ENCODE measurements at places on chromosomes 6 and 20.

GRCh38 chr6:90952176-90952575, 365.3 kb upstream of the MAP3K7 start:
- no peak for DNase-seq

DNA sequence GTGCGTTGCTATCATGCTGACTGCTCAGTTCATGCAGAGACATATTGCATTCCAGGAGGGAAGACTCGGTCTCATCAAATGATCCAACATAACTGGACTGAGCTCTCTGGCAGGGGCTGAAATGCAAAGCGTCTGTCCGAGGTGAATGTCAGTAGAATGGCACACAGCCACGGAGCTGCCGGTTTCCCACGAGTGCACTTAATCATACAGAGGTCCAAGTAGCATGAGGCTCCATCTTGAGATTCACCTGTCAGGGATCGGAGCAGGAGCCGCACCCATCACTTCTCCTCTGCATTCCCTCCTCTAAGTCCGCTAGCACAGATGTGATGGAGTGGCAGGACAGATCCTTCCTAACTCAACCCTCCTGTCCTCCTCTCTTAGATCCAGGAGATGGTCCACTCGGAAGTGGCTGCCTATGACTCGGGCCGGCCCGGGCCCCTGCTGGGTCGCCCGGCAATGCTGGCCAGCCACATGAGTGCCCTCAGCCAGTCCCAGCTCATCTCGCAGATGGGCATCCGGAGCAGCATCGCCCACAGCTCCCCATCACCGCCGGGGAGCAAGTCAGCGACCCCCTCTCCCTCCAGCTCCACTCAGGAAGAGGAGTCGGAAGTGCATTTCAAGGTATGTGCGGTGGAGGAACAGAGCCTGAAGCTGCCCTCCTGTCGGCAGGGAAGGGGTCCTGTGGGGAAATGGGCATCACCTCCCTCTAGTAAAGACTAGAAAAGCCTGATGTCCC, 135.9 kb downstream of the JPH2 start:
- DNase-seq: no peak

- no peak for DNase-seq
Measured at GRCh38 chr6:43747784-43748183, 22.2 kb upstream of the VEGFA start.

- no peak for DNase-seq
Measured at GRCh38 chr6:16762268-16762549, 949 bp upstream of the ATXN1 start.

GRCh38 chr6:43200541-43200940, 18.5 kb downstream of the CUL9 start:
- no peak for DNase-seq

GRCh38 chr6:110625883-110626282, 149.5 kb upstream of the SLC22A16 start:
- no peak for DNase-seq

GRCh38 chr6:126038234-126038633, 51.9 kb downstream of the TRMT11 start:
- no peak for DNase-seq

DNA sequence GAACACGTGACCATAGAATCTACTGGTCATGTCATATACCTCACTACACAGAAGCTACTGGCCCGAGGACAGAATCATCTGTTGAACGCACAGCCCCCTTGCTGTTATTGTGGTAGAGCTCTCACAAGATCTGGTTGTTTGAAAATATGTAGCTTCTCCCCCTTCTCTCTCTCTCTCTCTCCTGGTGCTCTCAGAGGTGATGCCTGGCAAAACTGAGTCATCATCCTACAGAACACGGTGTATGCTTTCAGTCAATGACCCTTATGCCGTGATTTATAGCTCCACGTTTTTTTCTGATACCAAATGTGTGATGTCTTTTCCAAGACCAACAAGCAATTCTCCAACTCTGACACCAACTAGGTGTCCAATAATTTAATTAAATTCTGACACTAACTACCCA, 13.0 kb upstream of the RBM24 start:
- no peak for DNase-seq

- DNase-seq: no peak
Measured at GRCh38 chr6:16969699-16970655, 131.9 kb upstream of the STMND1 start.

- DNase-seq: no peak
Measured at GRCh38 chr20:37251825-37252477, 9.7 kb downstream of the GHRH start.

GRCh38 chr6:119283979-119284545, 65.5 kb downstream of the MAN1A1 start:
- no peak for DNase-seq

- DNase-seq: no peak
Measured at GRCh38 chr20:4027590-4028265, 12.4 kb upstream of the RNF24 start.

DNA sequence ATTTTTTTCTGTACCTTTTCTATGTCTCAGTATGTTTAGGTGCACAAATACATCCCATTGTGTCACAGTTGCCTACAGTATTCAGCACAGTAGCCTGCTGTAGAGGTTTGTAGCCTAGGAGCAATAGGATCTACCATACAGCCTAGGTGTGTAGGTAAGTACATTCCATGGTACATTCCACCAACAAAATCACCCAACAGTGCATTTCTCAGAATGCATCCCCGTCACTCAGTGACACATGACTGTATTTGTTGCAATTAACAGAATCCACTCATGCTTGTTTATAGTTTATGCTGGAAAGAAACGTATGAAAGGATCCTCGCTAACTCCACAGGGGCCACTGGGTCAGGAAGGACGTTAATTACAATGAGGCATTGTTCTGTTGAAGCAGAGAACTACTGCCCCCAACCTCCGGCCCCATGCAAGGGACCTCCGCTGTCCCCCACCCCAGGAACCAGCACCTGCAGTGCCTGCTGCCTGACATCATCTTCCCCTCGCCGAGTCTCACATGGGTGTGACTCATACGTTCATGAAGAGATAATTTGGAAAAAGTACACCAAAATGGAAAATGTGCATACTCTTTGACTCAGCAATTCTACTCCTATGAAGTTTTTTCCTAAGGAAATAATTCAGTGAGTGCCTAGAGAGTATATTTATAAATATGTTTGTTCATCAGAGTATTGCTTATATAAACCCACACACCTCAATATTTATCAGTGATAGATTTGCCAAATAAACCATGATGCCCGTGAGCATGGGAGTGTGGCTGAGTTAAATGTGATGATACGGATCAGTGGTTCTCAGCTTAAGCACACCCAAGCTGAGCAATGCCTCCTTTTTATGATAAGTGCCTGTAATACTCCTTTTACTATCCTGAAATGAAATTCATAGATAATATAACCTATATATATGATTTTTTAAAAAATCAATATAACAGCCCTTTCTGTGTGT, 156.4 kb upstream of the ECI2 start:
- DNase-seq: no peak

- no peak for DNase-seq
Measured at GRCh38 chr20:17835934-17836300, 132.7 kb downstream of the SNX5 start.

DNA sequence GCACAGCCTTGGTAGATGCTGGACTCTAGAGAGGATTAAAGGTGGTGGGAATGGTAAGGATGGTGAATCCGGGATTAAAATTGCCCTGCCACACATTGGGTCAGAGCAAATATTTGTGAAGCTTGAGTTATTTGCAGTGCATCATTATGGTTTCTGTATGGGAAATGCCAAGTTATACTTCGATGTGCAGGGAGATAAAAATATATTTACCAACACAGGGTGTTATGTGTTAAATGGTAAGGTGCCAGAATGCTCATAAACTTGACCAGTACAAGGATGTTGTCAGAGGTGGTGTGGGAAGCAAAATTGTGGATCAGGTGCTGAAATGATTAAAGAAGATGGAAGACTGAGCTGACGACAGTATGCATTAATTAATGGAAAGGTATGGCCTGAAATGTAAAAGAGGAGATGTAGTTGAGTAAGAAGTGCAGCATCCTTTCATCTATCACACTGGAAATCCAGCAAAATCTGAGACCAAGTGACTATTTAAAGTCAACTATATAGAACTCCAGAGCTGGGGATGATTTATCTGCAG, 262.3 kb downstream of the ADGB start:
- DNase-seq: no peak

GRCh38 chr6:111252726-111253125, 165.4 kb downstream of the SLC16A10 start:
- DNase-seq: no peak

DNA sequence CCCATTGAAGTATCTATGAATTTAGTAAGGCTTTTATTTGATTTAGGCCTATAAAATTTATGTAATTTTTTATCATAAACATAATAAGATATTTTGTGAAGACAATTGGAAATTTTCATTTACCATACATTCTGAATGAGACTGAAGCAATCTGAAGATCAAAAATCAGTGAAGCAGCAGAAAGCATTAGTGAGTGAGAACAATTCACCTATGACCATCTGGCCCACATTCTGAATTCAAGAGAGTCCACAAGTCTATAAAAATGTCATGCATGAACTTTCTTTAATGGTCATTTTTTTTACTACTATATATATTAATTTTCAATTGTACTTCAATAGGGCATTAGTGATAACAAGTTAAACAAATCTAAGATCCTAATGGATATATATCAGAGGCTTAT, 1026.6 kb upstream of the MAP3K7 start:
- DNase-seq: no peak

DNA sequence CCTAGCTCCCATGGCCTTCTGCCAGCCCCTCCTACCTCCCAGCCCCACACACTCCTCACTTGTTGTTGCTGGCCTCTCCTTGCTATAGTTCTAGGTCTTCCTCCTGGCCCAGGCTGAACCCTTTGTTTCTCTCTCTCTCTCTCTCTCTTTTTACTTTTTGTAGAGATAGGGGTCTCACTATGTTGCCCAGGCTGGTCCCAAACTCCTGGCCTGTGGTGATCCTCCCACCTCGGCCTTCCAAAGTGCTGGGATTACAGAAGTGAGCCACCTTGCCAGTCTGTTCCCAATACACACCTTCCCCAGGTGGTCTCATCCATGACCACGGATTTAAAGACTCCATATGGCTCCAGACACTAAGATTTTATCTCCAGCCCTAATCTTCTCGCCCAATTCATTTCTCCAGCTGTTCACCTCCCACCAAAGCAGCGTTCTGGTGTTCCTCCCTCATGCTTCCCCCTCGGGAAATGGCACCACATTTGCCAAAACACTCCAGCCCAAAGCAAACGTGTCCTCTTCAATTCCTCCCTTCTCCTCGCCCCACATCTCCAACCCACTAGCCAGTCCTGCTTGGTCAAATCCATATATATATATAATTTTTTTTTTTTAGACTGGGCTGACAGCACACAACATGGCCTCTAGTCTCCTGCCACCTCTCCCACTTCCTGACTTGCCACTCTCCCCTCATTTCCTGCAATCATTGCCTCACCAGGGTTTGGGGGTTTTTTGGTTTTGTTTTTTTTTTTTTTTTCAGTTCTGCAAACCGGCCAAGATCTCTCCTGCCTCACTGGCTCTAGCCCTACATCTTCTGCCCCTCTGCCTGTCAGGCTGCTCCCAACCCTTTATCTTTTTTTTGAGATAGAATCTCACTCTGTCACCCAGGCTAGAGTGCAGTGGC, 104.4 kb downstream of the NCR2 start:
- no peak for DNase-seq

GRCh38 chr20:56117350-56117749, 112.0 kb upstream of the CBLN4 start:
- no peak for DNase-seq

DNA sequence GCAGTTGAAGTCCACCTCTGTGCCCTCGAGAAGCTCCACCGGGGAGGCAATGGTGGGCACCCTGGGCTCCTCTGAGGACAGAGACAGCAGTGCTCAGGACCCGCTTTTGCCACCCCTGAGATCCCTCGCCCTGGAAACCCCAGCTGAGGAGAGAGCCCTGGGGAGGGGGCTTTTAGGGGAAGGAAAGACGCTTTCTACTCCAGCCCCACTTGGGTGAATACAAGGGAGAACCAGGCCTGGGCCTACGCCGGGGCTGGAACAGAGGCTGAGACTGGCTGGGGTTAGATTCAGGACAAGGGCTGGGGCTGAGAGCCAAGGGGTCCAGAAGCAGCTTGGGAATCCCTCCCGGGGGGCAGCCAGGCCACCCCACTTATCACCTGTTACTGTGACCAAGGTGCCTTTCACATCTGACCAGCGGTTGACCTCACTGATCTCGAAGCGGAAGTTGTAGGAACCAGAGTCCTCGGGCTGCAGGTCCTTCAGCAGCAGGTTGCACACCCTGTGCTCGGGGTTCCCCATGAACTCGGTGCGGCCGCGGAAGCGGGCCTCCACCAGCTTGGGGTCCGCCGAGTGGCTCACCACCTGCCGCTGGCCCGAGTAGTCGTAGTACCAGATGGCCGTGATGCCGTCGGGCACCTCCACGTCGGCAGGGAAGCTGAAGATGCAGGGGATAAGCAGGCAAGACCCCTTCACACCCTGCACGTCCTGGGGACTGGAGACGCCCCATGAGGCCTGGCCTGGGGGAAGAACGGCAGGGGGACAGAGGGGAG, 6.2 kb downstream of the SIGLEC1 start:
- DNase-seq: no peak

DNA sequence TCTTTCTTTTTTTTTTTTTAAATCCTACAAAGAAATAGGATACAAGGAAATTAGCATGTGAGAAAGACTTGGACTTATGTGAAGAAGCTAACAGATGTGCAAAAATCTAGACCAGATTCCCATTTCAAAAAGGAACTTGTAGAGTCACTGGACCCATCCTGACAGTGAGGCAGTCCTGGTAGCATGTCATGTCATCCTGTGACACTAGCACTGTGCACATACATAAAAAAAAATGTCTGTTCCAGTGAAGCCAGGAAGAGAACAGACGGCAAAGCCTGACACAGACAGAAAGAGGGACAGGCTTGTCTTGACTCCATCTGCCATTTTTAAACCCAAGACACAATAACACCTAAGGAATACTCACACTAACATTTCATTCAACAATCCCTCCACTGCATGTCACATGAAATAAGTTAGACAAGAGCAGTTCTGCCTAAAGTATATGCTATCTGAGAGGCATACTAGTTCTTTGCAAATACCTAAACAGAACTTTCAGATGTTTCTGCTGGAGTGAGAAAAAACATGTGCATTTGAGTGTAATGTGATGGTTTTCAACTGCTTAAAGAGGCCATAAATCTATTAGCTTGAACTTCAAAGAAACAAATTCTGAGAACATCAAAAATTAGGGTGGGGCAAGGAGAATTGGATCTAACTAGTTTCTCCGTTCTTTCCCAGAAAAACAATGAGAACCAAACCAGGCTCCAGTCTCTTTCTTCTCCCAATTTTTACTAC, 159.6 kb downstream of the BACH2 start:
- DNase-seq: no peak

DNA sequence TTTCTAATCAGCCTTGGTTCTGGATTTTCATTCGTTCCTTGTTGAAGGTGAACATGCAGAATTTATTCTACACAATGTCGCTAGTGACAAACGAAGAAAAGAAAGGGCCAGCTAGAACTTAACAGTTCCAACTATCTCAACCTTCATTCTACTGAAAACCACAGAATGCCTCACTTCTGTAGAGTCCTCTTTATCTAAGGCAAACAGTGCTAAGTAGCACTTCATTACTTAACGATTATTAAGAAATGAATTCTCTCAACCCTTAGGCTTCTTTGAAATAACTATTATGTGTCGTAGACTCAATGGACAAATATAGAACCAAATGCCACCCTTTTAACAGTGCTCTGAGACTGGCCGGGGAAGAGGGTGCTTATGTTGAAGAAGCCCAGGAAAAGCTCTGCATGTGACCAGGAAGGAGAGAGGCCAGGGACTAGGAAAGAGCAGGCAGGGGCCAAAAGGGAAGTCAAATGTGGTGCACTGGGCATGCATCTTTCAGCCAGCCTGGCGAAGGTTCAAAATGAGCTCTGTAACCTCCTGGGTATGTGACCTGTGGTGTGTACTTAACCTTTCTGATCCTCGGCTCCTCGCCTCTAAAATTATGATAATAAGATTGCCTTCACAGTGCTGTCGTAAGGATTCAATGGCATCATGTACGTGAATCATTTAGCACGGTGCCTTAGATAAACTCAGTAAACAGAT, 55.4 kb upstream of the BMP2 start:
- DNase-seq: no peak
